ENCODE measurements at places on chromosomes 1 and 21. TPM values are rescaled to one million over a fixed set of nuclear protein-coding genes. Genes with fewer than 3 reads are reported as not detected.

DNA sequence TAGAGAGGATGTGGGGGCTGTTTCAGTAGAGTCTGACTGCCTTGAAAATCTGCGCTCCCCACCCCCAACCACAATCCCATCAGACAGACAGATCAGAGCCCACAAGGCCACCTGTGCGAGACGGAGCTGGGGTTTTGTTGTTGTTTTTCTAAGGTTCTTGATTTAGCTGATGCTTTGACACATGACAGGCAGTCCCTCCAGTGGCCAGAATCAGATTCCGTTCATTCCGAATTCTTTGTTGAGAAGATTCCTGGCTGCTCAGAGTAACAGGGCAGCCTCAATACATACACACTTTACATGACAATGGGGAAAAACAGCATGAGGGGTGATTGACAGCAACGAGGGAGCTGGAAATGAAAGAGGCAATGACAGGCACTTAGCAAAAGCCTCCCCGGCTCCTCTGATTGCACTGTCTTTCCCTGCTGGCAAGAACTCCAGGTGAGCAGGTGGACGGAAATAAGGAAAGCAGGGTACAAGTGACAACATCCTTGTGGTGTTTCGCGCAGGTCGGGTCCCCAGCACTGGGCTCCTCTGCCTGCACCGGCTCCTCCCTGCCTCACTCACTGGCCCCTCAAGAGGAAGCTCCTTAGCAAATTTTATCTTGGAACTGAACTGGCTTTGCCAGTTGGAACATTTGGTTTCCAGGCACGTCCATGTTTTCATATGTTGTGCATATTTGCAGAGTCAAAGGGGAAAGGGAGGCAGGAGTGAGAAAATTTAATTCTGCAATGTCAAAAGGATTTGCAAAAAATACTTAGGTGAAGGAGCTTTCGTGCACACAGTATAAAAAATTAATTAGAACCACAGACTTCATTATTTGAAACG is 148.7 kb downstream of the PGBD5 start:
- DNase-seq: no peak

GRCh38 chr1:201468844-201469644 is at the start of gene PHLDA3:
TSS of gene PHLDA3 (minus strand) at chr1:201469188. CDS start at chr1:201468786, 402 bp downstream.
- peak; percentile 61 for DNase-seq

DNA sequence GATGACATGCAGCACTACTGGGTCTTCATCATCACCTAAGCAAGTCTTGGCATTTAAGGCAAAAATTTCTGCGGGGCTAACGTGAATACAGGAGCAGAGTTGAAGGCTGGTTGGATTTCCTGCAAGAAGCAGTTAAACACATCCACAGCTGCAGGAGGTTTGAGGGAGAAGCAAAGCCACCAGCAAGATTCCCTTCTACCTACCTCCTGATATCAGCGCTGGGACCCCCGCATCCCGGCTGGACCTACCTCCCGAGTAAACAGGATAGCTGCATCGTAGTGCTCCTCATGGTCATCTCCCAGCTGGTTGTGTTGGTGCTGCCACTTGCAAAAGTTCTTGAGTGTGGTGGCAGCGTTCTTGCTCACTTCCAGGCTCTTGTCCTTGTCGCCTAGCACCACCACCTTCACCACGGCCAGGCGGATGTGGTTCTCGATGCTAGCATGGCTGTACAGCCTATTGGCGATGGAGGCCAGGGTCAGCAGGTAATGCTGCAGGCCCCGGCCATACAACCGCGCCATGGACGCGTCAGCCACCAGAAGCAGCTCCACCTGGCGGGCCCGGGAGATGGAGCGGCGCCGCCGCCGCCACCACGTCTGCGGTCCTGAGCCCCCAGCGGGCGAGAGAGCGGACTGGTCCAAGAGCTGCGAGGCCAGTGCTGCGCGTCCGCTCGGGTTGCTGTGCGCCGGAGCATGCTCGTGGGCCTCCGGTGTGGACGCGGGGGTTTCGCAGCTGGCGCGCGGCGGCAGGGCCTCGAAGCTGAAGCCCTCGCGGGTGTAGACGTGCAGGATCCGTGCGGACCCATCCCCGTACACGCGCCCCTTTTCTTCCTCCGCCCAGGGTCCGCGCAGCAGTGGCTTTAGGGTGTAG is 1.6 kb downstream of the ADAMTS5 start:
- peak; percentile 18 for DNase-seq

- DNase-seq: no peak
Observed at GRCh38 chr1:119139857-119140176, 636 bp downstream of the WARS2 start.

DNA sequence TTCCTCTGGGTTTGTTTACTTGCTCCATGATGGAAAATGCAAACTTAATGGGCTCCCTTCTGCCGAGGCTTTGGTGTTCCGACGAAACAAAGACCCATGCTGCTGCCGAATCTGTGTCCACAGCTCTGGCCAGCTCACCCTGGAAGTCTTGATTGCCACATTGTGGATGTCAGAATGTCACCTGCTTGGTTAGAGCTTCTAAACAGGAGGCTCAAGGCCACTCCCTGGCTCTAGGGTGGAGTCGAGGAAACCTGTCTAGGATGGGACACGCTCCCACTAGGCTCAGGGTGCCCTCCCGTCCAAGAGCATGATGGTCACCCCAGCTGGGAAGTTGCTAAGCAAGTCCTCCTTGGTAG is 279.3 kb upstream of the VAMP3 start:
- no peak for DNase-seq

DNA sequence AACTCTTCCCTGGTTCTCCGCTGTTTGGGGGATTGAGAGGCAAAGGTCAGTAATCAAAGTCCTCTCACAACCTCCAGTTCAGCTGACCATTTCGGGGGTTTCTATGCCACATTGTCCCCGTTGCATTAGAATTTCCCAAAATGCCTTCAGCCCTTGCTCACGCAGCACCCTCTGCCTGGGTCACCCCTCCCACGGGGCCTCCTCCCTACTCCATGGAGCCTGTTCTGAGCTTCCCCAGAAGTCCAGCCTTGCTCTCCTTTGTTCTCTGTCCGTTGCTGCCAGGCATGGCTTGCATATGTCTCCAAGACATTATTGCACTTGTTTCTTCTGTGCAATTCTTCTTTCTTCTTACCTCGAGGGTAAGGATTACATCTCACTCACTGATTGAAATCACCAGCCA is 16.5 kb downstream of the DMRTB1 start:
- DNase-seq: no peak

DNA sequence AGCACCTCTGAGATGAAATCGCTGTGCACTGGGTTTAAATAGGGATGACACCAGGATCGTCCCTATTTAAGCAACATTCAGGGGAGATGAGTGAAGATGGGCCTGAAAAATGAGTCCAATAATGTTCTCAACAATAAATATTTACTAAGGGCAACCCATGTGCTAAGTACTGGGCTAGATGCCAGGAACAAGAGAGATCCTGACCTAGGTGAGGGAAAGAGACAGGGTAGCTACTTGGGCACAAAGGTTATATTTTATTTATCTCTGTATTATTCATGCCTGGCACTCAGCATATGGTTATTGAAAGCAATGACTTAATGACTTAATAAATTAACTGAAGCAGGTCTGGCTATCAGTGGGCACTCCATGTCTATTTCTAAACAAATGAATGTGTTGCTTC is 27.4 kb upstream of the AVPR1B start:
- no peak for DNase-seq

DNA sequence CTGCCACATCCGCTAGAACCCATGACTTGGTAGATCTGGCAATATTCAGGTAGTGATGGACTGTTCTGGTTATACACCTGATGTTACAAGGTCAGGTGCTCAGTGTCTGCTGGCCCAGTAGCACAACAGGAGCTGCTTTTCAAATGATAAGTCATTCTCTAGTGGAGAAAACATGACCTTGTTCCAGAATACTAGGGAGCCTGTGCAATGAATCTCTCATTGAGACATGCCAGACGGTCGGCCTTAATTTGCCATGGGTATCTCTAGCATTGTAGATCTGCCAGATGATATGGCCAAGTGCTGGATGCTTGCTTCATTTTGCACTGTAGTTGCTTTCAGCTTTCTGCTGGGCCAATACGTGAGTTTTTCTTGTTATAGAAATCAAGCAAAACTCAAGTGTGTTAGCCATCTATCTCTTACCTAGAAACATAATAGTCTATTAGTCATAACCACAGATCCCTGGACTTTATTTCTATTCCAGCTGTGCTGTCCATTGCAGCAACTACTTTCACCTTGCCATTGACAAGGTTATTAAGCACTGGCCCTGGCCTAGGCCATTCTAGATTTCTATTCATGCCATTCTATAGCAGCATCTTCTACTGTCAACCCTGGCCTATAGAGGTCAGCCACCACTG is 13.9 kb upstream of the CENPF start:
- DNase-seq: peak; percentile 44

GRCh38 chr1:72369069-72369757 is 86.9 kb upstream of the NEGR1 start:
- no peak for DNase-seq

GRCh38 chr1:158527190-158527815 is 26.9 kb downstream of the OR6Y1 start:
- DNase-seq: peak; percentile 37

NBL1 gene
- 168 TPM for total RNA-seq

DNA sequence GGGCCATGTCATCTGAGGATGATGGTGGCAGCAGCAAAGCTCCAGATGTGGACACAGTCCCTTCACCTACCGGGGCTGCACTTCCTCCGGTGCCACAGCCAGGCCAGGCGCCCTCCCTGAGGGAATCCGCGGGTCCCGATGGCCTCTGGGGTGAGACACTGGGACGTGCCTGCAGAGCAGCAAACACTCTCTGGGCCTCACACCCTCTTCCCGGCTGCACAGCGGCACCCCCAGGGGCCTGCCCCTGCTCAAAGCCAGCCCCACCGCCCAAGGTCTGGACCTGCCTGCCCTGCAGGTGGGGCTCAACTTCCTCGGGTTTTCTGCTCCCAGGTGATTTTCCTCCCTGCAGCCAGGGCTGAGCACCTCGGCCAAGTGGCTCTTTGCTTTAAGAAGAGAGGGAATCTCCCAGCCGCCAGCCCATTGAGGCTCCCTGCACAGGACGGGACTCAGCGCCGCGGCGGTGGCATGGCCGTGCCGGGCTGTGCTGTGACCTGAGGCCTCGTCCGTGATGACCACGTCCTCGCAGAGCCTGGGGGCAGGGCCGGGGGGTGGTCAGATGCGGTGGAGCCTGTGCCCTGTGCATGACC is 21.3 kb upstream of the COL18A1 start:
- no peak for DNase-seq

CHI3L2 gene
- 1.6 TPM for total RNA-seq

DNA sequence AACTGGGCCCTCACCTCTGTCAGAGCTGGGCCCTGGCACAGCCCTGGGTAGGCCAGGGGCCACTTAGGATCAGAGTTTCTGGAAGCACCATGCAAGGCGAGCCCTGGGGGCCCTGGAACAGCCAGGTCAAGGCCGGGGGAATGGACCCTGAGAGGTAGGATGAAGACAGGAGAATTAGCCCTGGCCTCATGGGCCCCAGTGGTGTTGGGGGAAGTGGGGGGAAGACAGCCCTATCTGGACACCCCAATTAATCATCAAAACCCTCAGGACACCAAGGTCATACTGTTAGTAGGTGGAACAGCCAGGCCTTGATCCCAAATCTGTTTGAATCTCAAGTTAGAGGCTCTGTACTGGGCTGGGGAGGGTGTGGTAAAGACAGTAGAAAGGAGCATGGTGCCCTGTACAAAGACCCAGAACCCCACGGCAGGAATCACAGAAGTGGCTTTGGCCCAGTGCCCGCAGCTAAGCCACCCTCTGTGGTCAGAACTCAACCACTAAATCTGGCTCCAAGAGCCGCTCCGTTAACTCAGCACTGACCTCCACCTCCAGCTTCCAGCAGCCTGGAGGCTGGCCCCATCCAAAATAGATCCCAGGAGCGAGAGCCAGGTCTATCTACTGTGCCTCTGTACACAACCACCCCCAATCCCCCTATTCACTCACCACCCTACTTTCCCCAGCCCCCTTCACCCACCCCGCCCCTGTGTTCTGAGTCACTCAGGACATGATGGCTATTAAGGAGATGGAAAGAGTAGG is 14.0 kb upstream of the TRIM63 start:
- DNase-seq: peak; percentile 75

NID1 gene
- total RNA-seq: 1.1 TPM

RNF220 gene
- total RNA-seq: 46.7 TPM

- no peak for DNase-seq
Observed at GRCh38 chr1:172515436-172515835, 17.5 kb upstream of the SUCO start.

- no peak for DNase-seq
Observed at GRCh38 chr1:247933989-247934388, 9.3 kb downstream of the OR2AJ1 start.

DNA sequence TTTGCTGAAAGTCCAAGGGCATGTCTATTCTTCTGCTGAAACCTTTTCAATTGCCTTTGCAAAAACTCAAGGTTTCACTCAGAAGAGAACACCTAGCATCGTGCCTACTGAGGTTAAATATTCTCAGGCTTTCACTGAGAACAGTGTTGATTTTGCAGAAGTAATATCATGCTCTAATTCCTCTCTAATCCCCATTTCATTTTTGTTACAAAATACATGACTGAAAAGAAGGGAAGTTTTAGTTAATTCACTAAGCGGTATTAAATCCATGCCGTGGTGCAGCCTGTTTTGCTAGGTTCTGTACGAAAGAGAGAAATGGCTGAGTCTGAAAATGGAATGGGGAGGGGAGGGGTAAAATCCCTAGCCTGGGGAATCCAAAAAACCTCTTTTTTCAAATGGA is 163.2 kb upstream of the CAMK1G start:
- DNase-seq: no peak

- no peak for DNase-seq
Observed at GRCh38 chr1:226988334-226988666, 48.2 kb downstream of the COQ8A start.

GRCh38 chr1:27560268-27561123 is 43.4 kb downstream of the AHDC1 start:
- no peak for DNase-seq

- DNase-seq: no peak
Observed at GRCh38 chr1:248627971-248628844, 6.7 kb downstream of the OR2T11 start.

GRCh38 chr1:241531195-241532161 is 700 bp upstream of the KMO start:
- DNase-seq: peak; percentile 90

- DNase-seq: no peak
Observed at GRCh38 chr21:37432710-37433455, 66.3 kb downstream of the DYRK1A start.

COL11A1 gene
- 25.9 TPM for total RNA-seq

- DNase-seq: no peak
Observed at GRCh38 chr1:114466334-114467014, 44.5 kb downstream of the TRIM33 start.

AGMAT gene
- 5.6 TPM for total RNA-seq

GRCh38 chr1:71561206-71561605 is 480.4 kb upstream of the ZRANB2 start:
- no peak for DNase-seq

GRCh38 chr1:78408192-78408591 is 82.6 kb upstream of the PTGFR start:
- DNase-seq: no peak

- peak; percentile 44 for DNase-seq
Observed at GRCh38 chr1:202852163-202852904, 36.6 kb downstream of the RABIF start.

Data from renal cortical epithelial cell (primary cell).